ENCODE measurements at places on chromosomes 2 and 18.

DNA sequence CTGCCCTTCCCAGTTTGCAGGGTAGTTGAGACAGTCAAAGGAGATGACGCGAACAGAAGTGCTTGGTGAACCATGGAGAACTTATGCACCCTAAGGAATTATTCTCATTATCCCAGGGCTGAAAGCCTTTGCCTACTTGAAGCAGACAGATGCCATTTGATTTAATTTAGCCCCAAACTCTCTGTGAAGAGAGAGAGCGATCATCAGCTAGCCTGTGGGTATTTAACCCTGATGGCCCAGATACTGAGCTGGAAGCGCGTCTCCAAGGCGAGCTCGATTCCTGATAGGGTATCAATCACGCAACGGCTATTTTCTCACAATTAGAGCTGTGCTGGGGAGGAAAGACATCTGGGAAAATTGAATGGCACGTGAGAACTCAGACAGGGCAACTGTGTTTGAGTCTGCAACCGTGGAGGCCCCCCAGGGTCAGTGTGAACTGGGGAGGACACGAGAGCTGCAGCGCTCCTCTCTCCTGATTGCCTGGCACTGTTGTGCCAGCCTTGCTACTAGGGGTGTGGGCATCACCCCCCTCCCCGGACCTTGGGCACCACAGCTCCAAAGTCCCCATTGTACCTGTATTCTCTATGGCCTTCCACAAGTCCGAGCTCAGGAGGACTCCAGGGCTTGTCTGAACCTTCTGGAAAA, 73.2 kb downstream of the CAPN13 start:
- DNase-seq = peak; percentile 0

DNA sequence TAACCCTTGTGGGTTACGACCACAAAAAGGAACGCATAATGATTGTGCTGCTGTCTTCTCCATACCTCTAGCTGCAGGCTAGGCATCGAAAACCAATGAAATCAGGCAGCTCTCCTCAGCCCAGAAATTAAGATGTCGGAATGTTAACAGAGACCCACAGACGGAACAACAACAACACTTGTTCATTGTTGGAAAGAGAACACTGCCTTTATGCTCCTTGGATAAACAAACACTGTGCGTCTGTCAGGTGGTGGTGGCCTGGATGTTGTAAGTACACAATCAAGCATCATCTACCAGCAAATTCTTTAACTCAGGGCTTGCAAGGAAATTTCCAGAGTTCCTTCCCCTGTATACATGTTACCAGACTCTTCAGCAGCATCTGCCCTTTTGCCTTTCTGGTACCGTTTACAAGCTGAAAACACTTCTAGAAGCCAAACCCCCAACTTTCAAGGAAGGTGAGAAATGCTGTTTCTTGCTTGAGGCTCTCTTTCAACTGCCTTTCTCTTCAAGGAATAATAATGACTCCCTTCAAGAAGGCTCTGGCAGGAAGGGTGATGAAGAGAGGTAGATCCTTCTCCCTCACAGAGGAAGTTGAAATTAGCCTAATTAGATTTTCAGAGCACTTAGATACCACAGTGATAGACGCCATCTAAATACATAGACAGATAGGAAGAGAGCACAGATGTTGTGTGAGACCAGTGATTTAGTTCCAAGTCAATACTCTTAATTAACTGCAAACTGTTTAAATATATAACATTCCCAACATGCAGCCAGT, 332.7 kb downstream of the ZNF521 start:
- DNase-seq = no peak

DNA sequence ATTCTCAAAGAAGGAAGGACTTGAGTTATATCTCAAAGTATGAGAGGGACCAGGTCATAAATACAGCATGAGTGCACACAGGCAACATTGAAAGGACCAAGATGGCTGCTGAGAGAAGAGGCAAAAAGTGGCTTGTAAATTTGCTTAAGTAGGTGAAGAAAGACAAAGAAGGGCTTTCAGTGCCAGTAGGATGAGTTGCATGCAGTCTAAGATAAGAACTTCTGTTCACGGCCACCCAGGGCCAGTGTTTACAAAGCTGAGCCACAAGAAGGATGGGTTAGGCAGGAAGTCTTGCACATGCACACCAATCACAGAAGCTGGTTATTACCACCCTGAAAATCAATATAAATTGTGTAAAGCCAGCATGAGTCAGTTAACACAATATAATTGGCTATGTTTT, 3.1 kb upstream of the ABCB11 start:
- no peak for DNase-seq

DNA sequence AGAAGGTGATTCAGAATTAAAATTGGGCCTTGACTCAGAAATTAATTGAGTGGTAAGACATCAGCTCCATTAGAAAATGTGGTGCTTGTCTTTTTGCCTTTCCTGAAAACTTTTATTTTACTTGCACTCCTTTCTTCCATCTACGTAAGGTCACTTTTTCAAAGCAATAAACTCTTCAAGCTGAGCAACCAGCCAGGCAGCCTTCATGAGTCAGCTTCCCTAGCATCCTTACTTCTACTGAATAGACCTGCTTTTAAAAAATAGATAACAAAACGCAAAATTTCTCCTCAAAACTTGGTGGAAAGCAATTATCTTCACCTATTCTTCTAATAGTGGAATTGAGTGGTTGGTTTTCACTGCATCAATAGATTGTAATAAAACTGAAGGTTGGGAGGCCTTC, 504.2 kb downstream of the ARHGAP15 start:
- DNase-seq = no peak

GRCh38 chr2:239815671-239816070, 209.5 kb downstream of the NDUFA10 start:
- DNase-seq = no peak

- no peak for DNase-seq
Measured at GRCh38 chr18:1585881-1586488, 681.3 kb downstream of the ADCYAP1 start.

DNA sequence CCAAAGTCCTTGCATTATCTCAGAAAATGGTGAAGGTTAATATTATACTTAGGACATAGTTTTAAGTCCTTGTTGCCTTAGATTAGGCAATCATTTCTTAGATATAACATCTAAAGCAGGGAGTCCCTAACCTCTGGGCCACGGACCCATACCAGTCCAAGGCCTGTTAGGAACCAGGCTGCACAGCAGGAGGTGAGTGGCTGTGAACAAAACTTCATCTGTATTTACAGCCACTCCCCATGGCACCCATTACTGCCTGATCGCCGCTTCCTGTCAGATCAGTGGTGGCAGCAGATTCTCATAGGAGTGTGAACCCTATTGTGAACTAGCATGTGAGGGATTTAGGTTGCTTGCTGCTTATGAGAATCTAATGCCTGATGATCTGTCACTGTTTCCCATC, 86.5 kb upstream of the MYO3B start:
- no peak for DNase-seq

DNA sequence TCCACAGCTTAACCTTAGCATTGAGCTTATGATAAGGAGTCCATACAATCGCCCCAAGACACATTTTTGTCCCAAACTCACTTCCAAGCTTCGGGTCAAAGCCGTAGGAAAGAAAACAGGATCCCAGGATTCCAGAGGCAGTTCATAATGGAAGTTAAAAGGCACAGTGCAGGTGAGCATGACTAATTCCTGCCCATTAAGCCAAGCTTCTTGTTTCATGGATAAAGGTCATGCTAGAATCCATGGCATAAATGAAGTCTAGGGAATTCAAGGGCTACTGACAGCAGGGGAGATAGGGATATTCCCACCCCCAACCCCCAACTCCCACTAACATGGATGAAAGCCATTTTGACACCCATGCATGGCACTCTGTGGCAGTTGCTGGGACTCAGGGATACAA, 10.2 kb upstream of the INPP4A start:
- no peak for DNase-seq

DNA sequence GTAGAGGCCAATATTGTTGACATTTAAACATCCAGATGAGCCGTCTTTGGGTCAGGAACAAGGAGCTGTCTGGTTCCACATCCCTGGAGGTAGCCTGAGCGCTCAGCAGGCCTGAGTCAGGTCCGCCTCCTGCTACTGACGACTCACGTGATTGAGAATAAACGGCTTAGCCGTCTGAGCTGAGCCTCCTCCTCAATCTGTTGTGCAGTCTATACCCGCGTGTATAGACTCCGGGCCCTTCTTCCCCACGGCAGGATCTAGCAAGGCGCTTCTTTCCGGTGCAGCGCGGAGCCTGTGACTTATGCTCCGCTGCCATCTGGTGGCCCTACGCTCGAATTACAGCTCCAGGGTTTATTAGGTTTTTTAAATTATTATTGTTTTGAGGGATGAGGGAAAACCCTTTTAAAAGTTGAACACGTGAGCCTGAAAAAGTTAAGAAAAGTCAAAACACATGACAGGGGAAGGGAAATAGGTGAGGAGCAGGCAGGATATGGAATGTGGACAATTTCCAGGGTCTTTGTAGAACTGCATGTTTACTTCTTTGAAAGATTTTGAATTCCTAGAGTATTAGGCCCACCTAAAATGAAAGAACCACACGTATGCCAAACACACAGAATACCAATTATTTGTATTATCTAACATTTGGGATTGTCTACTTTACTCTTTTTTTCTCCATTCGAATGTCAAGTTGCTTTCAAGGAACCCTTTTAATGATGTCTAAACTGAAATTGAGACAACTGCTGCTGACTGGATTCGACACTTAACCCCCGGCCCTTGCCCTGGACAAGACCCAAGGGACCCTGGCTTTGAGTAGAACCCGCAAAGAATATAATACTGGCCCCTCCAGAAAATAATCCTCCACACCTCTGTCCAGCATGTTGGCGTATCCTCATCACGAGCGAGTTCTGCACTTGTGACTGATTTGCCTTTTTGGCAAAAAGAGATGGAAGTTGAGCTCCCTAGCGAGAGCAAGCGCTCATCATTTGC, 112.4 kb upstream of the ZNF236 start:
- peak; percentile 71 for DNase-seq

DNA sequence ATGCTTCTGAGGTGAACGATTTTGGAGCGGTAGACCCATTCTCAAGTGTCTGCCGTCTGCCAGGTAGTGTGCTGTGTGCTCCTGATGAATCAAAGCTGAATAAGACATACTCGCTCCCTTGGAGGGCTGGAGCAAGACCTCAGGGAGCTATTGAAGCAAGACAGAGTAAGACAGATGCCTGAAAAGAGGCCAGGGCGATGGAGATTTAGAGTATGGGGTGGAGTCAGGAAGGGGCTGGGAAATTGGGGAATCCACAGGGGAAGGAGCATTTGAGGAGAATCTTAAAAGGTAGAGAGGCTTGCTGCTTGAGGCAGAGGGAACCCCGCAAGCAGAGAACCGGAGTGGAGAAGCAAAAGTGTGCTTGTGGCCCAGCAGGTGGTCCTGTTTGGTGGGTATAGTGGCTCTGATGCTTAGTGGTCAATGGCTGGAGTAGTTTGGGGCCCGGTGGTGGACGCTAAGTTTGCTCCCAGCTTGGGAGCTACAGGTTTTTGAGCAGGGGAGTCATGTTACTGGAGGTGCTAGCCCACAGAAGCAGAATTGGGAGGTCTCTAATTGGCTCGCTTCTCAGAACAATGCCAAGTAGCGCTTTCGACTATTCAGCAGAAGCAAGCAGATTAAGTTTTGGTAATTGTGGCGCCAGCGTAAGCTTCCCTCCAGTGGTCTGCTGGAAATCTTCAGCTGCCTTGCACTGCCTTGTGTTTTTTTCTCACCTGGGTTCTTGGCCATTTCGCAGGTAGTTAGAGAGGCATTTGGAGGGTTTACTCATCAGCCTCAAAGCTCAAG, 2.0 kb downstream of the CNNM4 start:
- DNase-seq = no peak

- no peak for DNase-seq
Measured at GRCh38 chr18:54173980-54174630, 50.4 kb downstream of the MBD2 start.

- peak; percentile 21 for DNase-seq
Measured at GRCh38 chr18:67672716-67673115, 156.2 kb upstream of the DSEL start.
